ENCODE measurements at places on chromosomes 3 and 15.

DNA sequence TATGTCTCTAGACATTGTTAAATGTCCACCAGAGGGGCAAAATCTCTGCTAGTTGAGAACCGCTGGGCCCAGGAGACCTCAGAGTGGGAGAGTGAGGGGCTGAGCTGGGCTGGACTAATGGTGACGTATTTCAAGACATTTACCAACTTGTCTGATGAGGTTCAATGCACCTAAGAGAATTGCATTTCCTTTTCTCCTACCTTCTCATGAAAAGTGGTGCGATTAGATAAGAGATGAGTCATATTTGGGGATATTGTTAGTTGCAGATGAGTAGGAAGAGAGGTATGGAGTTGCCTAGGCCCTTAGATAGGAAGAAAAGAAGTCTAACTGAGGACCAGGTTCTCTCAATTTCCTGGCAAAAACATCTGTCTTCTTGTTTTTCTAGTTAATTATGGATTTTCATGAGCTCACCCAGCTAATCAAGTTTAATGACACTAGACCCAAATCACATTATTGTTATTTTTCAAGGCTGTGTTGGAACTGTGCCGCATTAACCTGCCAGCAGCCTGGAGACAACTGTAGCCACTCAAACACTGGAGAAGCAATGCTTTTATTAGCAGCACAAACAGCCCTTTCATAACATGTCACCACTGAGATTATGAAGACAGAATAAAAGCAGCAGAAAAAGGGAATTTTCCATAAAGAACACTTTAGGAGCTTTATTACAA lies 144.2 kb downstream of the PDCD6IP start:
- DNase-seq = no peak

DNA sequence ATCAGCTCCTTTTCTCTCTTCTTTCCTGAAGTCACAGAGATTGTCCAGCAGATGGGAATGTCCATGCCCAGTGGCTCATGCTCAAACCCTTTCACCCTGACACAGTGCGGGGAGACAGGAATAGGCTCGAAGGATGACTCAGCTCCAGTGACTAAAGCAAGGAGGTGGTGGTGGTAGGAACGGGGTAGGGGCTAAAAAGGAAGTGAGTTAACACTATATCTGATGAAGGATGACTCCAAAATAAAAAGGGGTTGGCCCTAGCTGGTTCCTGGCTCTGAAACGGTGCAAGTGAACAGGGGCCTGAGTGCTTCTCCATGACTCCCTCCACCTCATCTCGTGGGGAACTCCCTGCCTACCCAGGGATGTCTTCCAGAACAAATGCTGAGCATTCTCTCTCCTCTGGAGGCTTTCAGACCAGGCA lies 167.4 kb upstream of the LPP start:
- peak; percentile 13 for DNase-seq

DNA sequence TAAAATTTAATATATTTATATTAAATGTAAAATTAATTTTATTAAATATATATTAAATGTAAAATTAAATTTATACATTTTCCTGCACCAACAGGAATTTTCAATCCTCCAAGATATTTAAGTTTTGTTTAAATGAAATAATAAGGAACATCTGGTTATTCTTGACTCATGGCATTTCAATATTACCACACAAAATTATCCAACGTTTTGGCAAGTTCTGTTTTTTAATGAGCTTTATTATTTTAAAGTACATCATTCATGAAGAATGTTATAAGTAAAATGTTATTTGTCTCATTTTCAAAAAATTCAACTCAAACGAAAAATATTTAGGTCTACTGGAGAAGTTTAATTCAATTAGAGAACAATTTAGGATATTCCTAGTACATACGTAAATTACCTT lies 811.4 kb downstream of the NAALADL2 start:
- no peak for DNase-seq

DNA sequence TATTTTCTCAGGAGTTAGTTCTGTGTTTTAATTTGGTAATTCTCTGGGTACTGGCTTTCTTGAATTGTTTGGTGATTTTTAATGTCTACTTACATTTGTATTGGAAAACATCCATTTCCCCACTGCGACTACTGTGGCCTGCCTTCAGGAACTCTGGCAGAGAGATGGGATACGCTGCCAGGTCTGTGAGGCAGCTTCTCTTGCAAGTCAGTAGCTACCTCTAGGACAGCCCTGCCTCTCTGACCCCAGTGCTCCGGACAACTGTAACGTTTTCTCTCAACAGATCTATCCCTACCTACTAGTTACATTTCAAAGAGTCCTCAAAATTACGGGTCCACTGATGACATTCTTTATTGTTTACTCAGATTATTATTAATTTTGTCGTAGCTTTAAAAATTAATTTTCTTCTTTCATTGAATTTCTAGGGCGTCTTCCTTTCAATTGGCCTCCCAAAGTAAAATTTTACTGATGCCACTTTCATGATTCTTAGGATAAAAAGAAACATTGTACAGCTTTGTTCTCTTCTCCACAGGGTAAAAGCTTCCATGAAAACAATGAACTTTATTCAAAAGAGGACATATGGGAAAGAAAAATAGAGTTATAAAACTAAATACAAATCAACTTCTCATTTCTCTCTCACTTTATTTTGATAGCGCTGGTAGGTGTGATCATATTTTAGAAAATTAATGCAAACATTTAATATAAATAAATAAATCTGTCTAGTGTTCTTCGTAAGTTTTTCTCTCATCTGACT lies 123.2 kb upstream of the GOLGA8J start:
- DNase-seq = no peak

DNA sequence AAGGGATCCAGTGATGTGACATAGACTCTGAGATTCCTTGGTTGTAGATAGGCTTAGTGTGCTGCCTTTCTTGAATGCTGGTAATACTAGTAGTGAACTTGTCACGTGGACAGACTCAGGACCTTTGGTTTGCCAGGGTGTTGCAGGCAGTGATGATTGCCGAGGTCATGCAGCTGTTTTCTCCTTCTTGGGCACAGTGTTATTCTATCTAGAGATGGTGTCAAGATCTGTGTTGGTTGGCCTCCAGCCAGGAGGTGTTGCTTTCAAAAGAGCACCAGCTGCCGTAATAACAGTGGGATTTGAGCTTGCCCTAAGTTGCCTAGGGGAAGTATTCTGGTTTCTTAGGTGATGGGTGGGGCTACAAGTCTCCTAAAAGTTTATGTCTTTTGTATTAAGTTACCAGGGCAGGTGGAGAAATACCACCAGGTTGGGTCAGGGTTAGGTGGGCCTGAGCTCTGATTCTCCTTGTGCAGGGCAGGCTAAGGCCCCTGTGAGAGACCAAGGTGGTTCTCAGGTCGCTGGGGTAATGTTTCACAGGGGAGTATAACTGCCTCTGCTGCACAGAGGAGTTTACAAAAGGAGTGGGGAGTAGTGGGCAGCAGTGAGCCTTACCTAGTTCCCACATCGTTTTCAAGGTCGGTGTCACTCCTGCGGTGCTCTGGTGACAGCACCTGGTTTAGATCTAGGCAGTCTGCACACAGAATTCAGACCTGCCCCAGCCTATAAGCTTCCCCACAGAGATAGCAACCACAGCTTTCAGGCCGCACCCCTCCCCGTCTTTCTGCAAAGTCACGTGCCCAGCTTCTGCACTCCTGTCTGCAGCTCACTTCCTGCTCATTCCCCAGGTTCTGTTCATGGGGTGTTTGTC lies 350.3 kb downstream of the DOCK3 start:
- peak; percentile 41 for DNase-seq

DNA sequence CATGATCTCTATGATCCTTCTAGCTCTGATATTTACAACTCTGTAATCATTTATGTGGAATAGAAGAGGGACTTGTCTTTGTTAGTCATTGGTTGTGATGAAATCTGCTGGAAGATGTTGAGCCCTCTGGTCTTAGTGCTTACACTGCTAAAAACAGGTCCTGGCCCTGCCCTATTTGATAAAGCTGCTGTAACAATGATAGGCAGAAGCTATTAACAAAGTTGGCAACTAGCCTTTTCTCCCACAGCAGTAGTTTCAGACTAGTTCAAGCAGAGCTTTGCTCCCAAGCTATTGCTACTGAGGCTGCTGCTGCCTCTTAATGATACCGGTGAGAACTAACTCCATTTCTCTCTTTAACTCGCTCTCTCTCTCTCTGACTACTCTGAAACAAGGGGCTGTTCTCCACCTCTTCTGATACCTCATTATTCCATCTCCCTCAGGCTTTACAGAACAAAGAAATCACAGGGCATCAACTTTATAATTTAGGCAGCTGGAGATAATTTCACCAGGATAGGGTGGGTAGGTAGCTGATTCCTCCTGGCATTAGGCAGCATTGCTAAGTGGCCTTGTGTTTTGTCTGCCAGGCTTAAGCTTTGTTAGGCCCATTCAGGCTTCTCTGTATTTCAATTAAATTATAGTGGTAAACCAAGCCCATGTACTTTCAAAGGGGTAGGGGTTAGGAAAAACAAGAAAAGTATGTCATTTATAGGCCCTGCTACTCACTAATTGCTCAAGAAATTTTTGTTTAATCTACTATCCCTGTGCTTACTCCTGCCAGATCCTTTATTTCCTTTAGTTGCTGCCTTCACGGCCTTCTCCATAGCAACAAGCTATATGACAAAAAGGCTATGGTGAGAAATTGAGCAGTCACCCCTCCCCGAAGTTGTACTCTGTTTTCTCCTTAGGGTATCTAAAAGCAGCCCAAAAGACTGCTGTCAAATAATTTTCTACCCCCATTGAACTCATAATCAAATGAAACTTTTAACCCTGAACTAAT lies 139.6 kb downstream of the RBPMS2 start:
- peak; percentile 32 for DNase-seq

DNA sequence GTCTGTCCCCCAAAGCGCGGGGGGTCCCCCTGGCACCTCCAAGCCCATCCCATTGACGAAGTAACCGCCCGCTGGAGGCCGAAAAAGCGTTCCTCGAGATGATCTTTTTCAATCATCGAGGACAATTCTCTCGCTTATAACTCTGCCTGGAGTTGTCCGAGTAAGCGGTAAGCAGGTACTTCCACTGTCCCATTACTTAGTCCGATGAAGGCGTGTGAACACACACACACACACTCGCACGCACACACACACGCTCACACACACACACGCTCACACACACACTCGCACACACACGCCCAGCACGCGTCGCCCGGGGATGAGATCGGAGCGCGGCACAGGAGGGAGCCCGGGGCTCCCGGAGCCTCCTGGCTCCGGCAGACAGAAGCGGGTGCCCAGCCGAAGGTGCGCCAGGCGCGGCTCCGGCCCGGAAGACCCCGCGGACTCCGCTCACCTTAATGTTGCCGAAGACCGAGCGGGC lies 430 bp downstream of the SLCO2A1 start:
- DNase-seq = peak; percentile 34

- peak; percentile 49 for DNase-seq
These were observed 13.0 kb upstream of the CSK start for GRCh38 chr15:74768771-74769342.

DNA sequence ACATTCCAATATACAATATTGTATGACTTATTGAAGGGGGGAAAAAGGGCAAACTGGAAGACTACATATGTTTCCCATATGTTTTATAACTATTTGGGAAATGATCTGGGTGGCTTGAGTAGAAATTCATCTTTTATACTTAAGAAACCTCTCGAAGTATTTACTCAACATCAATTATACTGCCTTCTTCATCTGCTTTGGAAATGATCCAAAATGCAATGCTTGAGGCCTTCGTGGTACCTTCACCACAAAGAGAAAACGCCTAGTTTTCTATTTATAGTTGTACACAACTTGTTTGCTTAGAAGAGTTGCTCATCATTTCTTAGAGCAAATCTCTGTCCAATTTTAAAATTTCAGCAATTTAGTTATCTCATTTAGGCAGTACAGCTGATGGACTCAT lies 18.8 kb downstream of the ACKR4 start:
- no peak for DNase-seq

- DNase-seq = no peak
These were observed 301.6 kb downstream of the ZPLD1 start for GRCh38 chr3:102736288-102736974.

GRCh38 chr3:64818196-64818595 lies 130.4 kb upstream of the ADAMTS9 start:
- no peak for DNase-seq

- DNase-seq = peak; percentile 56
These were observed 53.5 kb upstream of the LCTL start for GRCh38 chr15:66619152-66619903.

GRCh38 chr15:65326117-65326526 lies 21.6 kb downstream of the RNU5B-1 start:
- no peak for DNase-seq

DNA sequence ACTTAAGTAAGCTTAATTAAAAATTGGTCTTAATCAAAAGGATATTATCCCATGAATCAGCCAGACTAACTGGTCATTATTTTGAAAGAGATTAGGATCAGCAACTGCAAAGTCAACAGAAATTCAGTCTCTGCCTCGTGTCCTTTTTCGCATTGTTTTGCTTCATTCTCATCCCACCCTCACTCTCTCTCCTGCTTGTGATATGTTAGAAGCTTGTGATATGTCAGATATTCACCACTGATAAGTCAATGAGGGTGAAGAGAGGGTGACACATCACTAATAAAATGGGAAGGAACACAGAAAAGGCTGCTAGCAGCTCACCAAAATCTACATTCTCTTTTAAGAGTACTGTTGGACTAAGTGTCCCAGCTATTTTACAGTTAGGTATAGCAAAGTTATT lies 146.1 kb downstream of the SUCNR1 start:
- DNase-seq = no peak

DNA sequence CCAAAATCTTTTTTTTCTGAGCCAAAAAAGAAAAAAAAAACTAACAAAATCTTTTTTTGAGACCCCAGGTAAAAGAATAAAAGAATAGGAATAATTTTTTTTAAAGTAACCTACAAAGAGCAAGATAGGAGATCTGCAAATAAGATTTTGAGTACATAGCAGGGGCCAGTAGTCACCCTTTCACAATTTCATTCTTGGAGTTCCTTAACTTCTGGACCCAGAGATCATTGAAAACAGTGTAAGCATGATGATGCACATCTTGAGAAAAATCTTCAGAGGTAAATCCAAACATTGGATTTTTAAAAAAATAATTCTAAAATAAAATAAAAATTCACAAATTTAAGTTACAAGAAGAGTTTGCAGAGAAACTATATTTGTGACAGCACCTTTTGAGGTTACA lies 18.8 kb downstream of the TFRC start:
- no peak for DNase-seq

DNA sequence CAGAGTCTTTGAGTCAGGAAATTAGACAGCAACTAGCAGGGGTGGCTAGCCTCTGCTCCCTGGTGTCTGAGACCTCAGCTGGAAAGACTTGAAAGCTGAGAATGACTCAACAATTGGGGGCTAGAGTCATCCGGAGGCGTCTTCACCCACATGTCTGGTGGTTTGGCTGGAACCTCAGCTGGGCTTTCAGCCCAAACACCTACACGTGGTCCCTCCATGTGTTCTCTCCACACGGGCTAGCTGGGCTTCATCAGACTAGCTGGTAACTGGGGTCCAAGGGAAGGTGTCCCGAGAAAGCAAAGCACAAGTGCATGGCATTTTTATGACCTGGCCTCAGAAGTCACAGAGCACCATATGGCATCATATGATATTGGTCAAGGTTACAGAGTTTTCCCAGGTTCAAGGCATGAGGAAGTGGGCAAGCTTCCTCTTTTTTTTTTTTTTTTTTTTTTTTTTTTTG lies 19.9 kb upstream of the ABHD2 start:
- peak; percentile 58 for DNase-seq
